Cardiac fibroblast (primary cell): ENCODE measurements at places on chromosomes 1 and 21.

DNA sequence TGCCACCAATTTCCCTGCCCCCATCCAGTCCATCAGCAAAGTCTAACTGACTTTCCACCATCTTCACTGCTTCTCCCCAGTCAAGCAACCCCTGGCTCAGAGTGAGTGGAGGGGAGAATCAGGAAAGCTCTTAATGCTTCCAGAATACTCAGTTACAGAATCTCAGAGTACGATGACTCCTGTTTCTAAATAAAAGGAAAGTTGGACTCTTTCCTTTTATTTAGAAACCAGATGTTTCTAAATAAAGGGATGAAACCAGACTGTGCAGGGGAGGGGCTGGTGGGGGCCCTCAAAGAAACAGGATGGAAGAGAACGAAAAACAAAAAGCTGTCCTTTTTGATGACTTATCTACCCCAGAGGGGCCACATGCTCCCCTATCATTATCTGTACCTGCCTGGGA lies 85.2 kb upstream of the PPM1J start:
- no peak for DNase-seq

- DNase-seq = no peak
These were observed 71.0 kb downstream of the UBR4 start for GRCh38 chr1:19138958-19139581.

DNA sequence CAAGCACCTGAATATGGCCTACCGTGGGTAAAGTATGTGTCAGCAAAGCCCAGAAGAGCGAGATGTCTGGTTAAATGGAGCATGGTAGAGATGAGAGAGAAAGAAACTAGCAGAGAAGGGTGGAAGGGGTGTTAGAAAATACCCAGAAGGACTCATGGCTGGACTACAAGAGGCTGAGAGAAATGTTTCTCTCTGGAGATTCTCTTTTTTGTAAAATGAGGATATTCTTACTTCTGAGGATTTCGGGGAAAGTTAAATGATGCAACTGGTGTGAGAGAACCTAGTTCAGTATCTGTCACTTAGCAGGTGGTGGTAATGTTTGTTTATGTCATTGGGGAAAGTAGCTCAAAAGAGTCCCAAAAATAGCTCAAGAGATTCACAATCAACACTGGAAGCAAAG lies 7.2 kb upstream of the EPS15 start:
- DNase-seq = no peak

DNA sequence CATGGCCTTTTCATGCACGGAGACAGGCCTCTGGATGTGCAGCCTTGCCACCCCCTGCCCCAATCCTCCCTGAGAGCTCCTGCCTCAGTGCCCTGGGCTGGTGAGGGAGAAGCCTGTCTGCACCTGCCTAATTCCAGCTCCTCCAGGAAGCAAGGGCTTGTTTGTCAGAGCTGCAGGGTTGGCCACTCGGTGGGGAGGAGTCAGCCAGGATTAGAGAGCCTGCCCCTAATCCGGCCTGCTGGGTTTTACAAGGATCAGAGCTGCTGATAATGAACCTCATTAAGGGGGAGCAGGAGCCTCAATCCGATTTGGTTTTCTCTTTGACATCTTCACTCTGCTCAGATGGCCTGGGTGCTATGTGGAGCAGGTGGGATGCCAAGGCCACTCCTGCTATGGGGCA lies 31.9 kb upstream of the LHX4 start:
- DNase-seq = no peak

- DNase-seq = peak; percentile 22
These were observed 27.7 kb upstream of the LY9 start for GRCh38 chr1:160768295-160768657.

DNA sequence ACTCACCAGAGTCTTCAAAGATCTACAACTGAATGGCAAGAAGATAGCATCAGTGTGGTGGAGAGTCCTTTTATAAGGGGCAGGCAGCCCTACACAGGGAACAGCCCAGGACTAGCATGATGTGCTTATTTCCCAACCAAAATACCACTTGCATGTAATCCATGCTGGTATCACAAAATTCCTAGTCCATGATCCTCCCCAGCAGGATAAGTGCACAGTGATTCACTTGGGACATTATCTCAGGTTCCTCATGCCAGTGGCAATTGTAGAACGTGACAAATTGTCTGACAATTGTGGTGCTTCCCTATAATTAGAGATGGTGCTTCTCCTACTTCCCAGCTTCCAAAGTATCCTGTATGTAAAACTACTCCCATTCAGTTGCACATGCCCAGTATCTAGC lies at the start of gene SPRR2G:
SPRR2G (minus strand) TSS at position 45 of the 400 bp plus-strand sequence. CDS start 780 bp downstream, outside the sequence.
- no peak for DNase-seq

GRCh38 chr1:1397839-1398523 lies 1.2 kb downstream of the CCNL2 start:
- DNase-seq = peak; percentile 44

DNA sequence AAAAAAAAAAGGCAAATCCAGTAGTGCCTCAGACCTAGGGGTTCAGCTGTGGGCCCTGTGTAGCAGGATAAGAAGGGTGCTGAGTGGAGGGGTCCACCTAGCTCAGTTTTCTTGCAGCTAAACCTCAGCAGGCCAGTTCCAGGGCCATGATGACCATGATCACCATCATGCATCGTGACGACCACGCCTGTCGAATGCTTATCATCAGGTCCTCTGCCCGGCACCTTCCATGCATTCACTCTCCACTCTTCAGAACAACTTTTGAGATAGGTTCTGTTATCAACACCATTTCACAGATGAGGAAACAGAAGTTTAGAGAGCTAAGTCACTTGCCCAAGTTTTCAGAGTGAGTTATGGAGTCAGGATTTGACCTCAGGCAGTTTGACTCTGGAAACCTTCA lies 54.9 kb downstream of the ACBD3 start:
- no peak for DNase-seq

DNA sequence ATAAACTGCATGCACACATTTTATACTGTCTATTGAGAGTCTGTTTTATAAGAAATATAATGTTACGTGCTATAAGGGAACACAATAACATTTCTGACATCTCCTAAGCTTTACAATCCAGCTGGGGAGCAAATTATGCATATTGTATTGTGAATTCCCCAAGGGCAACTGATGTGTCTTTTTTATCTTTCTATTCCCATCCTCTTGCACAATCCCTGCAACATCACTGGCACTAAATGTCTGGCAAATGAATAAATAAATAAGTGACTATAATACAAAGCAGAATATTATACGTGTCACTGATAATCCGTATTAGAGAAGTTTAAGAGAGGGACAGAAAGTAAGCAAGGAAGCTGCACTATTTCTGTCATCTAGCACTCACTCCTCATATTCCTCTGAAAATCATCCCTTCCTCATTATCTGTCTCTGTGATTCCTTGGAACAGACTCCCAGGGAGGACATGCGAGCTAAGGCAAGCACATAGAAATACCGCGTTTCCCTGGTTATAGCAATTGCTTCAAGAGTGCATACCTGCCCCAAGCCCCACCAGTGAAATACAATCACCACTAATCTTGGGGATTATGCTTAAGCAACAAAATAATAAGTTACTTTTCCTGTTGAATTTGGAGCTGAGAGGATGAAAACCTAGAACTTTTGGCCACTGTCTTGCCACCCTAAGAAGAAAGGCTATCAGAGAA lies 205.4 kb downstream of the SMYD3 start:
- DNase-seq = peak; percentile 34

- DNase-seq = no peak
These were observed 26.1 kb downstream of the IRF2BP2 start for GRCh38 chr1:234583755-234584419.

GRCh38 chr1:62573675-62574074 lies 23.6 kb upstream of the ANGPTL3 start:
- no peak for DNase-seq

DNA sequence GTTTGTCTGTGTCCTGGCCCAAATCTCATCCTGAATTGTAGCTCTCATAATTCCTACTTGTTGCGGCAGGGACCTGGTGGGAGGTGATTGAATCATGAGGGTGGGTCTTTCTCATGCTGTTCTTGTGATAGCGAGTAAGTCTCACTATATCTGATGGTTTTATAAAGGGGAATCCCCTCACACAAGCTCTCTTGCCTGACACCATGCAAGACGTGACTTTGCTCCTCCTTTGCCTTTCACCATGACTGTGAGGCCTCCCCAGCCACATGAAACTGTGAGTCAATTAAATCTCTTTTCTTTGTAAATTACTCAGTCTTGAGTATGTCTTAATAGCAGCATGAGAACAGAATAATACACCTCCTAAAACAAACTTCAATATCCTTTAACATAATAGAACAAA lies 1065.6 kb downstream of the PLA2G4A start:
- no peak for DNase-seq

- no peak for DNase-seq
These were observed 86.9 kb downstream of the ST6GALNAC3 start for GRCh38 chr1:76161451-76161850.

GRCh38 chr1:68904477-68904876 lies 407.6 kb upstream of the DEPDC1 start:
- DNase-seq = peak; percentile 36

GRCh38 chr1:101203820-101204540 lies 32.8 kb upstream of the S1PR1 start:
- DNase-seq = peak; percentile 58

DNA sequence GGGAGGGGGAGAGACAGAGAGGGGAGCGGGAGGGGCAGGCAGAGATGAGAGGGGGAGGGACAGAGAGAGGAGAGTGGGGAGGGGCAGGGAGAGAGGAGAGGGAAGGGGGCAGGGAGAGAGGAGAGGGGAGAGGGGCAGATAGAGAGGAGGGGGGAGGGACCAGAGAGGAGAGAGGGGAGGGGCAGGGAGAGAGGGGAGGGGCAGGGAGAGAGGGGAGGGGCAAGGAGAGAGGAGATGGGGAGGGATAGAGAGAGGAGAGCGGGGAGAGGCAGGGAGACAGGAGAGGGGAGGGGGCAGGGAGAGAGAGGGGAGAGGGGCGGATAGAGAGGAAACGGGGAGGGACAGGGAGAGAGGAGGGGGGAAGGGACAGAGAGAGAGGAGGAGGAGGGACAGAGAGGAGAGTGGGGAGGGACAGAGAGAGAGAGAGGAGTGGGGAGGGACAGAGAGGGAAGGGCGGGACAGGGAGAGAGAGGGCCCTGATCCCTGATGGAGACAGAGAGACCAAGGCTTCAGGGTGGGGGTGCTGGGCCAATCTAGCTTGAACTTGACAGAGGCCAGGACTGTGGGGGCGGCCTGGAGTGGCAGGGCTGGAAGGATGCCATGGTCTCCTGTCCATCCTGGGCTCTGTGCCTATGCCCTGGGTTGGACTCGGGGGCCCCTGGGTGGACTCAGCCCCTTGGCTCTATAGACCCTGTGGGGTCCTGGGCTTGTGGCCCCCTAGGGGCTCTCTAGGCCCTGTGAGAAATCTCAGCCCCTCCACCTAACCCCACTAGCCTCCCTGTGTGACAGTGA lies 43.6 kb downstream of the DMRTB1 start:
- no peak for DNase-seq

DNA sequence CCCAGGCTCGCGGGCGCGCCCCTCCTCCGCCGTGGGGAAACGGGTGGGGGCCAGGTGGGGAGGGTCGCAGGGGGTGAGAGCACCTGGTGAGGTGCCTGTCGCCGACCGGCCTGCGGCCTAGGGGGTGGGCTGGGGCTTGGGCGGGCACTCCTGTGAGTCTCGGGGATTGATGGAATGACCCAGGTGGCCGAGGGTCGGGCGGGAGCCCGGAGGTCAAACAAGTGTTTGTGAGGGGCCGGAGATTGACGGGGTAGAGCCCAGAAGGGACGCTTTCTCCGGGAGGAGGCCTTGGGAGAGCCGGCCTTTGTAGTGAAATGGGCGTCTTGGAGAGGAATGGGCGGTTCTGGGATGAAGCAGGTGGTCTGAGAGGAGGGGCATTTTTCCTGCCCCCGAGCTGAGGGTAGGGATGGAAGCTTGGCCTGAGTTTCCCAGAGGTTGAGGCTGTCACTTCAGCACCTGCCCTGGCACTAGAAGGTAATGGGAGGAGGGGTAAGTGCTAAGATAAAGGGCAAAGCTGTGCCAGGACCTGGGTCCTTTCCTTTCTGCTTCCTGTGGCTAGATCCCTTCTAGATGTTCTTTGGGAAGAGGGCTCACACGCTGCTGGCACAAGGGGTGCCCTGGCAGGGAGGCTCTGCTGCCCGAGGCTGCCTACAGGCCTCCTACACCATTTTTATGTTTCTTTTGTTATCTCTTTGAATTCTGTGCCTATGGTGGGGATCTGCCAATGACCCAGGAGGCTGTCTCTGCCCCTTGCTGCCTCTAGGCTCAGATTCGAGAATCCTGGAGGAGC lies 56.1 kb downstream of the NDUFS5 start:
- no peak for DNase-seq

DNA sequence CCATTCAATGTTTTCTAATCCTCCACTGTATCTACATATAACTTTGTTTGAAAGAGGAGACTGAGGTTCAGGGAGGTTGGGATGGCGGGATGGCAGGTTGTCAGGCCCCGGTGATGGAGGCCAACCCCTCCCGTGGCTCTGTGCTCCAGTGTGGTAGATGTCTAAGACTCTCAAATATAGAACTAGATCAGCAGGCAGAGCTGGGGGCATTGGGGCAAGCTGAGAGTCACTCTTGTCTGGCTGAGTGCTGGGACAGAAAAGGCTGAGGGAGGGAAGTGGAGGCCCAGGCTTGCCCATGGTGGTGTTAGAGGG lies 1.7 kb downstream of the IL6R start:
- DNase-seq = no peak

GRCh38 chr1:33443080-33443704 lies 12.3 kb upstream of the PHC2 start:
- DNase-seq = no peak

- DNase-seq = no peak
These were observed 122.2 kb downstream of the SIK1 start for GRCh38 chr21:43304621-43305335.

DNA sequence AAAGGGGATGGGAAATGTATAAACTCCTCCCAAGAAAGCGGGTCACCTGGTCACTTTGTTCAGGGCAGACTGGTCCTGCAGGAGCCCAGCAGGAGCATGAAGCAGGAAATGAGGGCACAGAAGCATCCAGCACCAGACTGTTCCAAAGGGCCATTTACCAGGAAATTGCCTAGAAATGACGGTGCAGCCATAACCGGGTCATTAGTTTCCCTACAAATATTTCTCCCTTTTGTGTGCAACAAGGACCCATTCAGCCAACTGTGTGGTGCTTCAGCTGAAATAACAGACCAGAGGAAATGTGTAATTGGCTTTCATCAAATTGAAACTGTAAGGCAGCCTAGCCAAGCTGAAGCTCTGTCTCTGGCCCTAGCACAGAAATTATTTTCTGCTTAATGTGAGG lies 7.6 kb upstream of the CTTNBP2NL start:
- peak; percentile 35 for DNase-seq
